ENCODE measurements at places on chromosomes 1 and 21.

DNA sequence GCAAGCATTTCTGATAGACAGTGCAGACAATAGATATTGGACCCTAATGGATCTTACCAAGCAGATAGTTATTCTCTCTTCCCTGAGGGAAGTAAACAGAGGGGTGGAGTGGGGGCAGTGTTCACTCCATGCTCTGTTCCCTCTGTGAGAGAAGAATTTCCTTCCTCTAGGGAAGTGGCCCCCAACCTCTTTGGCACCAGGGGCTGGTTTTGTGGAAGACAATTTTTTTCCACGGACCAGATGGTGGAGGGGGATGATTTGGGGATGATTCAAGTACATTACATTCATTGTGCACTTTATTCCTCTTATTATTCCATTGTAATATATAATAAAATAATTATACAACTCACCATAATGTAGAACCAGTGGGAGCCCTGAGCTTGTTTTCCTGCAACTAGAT lies 459.9 kb downstream of the ADGRL2 start:
- no peak for DNase-seq

- DNase-seq, result peak; percentile 99
Observed at GRCh38 chr1:201702936-201703335, 126.0 kb upstream of the IPO9 start.

DNA sequence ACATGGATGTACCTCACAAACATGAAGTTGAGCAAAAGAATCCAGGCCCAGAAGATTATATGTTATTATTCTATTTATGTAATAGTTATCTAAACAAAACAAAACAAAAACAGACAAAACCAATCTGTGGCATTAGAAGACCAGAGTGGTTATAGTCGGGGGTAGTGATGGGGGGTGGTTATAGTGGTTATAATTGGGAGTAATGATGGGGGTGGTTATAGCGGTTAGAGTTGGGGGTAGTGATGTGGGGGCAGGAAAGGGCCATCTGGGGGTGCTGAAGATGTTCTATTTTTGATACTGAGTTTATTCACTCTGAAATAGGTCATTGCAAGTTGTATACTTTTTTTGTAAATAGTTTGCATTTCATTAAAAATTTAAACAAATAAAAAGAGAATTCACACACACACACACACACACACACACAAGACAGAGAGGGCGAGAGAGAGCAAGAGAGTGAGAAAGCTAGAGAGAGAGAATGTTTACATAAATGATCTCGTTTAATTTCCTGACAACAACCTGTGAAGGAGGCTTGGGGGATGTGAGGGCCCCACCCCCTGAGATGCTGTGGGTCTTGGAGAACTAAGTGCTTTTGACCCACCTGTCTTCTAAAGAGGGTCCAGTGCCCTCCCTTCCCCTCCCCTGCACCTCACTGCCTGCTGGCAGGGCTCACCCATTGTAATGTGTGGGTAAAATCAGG lies 37.4 kb downstream of the RHOU start:
- no peak for DNase-seq

DNA sequence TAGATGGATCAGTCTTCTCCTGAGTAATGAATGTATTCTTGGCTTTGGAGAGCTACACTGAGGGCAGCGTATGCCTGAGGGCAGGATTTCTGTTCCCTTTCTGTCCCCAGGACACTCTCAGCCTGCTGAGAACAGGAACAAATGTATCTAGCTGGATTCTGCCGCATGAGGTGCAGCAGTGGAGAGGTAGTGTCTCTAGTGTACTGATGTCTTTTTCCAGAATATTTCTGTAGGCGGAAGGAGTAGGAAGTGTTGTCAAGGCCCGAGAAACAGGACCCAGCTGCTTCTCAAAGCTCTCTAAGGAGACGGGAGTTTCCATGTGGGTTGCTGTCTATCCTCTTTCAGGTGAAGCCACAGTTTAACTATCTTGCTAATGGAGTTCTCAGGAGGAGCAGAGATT lies 65.5 kb downstream of the MT1HL1 start:
- no peak for DNase-seq

GRCh38 chr1:44000122-44000665 lies 8.8 kb downstream of the CCDC24 start:
- no peak for DNase-seq

DNA sequence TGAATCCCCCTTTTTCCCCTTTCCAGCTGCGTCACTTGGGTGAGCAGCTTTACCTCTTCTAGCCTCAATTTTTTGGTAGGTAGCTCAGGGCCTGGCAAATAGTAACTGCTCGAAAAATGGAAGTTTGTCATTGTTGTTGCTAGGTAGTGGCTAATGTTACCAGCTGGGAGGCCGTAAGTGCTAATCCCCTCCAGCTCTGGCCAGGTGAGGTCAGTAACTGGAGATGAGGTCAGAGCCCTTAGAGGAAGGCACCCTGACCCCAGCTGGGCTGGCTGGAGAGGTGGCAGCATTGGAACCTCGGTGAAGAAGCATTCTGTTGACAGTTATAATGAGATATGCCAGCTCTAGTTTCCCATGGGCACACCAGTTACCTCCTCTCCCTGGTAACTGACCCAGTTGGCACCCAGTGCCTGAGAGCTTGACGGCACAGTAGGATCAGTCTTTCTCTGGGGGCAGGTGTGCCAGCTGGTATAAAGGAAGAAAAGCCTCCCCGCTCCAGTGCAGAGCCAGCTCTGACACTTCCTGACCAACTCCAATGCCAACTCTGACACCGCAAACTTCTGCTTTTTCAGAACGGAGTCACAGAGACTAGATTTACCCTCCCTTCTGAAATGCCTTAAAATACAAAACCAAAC lies 35.0 kb upstream of the SLC2A1 start:
- DNase-seq, result no peak

- DNase-seq, result no peak
Observed at GRCh38 chr21:17548262-17548661, 35.4 kb downstream of the CXADR start.

GRCh38 chr1:215844266-215844665 lies 277.2 kb downstream of the KCTD3 start:
- no peak for DNase-seq

GRCh38 chr1:172875892-172876291 lies 174.8 kb downstream of the TNFSF18 start:
- DNase-seq, result no peak

DNA sequence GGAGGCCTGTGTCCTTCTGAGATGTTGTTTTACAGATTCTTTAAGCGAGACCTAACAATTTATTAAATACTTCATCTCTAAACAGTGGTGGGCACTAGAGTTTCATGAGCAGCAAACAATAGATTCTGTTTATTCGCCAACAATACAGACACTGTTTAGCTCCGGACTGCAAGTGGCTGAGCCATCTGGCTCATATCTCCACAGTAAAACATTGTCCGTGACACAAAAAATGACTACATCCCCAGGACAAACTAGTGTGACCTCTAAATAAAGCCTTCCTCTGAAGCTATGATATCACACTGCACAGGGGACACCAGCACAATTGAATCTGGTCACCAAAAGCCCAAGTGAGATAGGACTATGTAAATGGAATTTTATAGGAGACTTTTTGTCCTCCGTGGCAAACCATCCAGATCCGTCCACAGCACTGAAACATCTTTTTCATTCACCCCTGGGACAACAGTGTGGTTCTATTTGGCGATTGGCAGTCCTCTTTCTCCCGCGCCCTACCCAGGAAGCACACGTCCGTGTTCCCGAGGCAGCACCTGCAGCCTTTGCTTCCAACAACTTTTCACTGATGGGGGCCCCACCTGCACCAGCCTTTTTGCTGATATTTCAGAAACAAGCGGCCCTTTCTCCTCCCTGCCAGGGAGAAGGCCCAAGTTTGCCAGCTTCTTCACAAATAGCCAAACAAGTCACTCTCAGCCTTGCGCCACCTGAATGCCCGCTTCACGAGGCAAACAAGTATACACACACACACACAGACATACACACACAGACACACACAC lies 47.4 kb downstream of the OLIG1 start:
- DNase-seq, result no peak

DNA sequence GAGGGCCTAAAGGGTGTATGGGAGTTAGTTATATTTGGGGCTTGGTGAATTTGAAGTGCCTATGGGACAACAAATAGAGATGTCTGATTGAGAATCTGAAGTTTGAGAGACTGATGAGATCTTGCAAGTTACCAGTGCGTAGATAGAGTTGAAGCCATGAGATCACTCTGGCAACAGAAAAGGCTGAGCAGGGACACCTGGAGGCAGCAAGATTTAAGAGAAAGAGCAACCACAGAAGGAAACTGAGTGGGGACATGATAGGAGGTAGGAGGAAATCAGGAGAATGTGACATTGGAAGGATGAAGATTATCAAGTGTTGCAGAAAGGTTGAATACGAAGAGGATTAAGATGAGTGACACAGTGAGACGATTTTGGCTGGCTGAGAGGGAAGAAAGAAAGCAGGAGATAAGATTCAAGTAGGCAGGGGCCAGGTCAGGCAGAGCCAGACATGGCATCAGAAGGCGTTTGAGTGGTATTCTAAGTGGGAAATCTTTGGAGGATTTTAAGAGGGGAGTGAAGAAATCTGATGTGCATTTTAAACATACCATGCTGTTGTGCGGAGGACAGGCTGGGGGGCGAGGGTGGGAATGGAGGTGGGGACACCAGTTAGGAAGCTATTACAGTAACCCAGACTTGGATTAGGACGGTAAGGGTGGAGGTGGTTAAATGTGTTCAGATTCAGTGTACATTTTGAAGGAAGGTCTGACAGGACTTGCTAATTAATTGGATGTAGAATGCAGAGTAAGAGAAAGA lies 3.0 kb upstream of the MPL start:
- no peak for DNase-seq

DNA sequence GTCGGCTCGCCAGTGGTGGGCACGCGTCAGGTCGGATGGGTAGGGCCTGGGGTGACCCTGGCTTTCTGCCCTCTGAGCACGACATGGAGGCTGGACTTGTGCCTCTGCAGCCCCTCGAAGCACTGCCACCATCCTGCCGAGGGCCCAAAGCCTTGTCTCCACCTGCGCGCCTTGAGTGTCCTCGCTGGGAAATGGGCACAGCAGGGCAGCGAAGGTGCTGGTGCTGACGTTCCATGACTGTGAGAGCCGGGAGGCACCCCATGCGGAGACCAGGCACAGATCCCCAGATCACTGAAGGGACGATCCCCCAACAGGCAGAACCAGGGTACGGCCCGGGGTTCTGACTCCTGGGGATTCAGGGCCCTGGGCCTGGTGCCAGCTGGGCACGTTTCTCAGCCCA lies 60.3 kb downstream of the SIK1 start:
- DNase-seq, result no peak

GRCh38 chr1:207497941-207498340 lies 2.0 kb downstream of the CR1 start:
- no peak for DNase-seq

- no peak for DNase-seq
Observed at GRCh38 chr1:110449661-110450651, 993 bp upstream of the PROK1 start.

DNA sequence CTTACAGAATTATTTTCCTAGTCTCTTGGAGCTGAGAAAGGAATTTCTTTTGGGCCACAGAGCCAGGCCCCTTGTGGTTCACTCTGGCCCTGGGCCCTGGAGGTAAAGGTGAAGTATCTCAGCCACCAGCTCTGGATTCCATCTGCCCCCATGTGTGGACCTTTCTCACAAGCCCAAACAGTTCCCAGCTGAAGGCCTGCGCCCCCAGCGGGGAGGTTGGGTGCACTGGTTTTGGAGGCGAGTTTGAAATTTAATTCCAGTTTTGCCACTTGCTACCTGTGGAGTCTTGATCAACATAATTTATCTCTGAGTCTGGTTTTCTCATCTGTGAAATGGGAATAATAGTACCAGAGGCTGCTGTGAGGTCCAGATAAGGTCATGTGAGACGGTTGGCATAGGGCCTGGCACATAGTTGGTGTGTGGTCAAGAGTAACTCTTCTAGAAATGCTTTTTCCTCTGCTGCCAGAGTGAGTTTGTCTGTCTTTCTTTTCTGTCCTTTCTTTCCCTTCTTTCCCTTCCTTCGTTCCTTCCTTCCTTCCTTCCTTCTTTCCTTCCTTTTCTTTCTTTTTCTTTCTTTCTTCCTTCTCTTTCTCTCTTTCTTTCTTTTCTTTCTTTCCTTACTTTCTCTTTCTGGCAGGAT lies 6.1 kb downstream of the AGTRAP start:
- no peak for DNase-seq

DNA sequence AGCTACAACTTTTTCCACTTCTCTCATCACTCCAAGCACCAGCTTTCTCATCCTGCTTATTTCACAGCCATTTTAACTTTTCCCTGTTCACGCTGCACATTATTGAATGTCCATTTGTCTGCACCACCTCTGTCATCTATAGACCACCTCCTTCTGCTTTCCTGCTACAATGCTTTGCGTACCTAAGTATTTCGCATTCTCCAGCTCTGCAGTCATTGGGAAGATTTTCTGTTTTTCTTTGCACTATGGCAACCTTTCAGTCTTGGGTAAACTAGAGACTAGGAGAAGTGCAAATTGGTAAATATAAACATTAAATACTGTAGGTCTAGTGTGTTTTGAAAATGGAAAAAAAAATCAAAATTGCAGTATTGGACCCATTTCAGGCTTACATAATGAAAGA lies 835 bp downstream of the CCDC30 start:
- no peak for DNase-seq

DNA sequence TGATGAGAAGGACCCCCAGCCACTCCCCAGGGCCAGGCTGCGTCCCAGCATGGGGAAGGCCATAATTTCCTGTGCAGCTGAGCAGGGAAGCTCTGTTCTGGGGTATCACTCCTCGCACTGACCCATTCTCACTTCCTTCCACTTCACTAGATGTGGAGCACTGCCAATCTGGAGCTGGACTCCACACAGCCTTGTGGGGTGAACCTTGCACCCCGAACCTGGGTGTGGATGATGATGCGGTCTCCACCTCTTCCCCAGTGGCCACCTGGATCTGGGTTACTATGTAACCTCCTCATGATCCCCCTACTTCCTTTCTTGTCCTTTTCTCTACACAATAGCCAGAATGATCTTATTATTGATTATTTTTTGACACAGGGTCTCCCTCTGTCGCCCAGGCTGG lies 36.7 kb downstream of the CTNNBIP1 start:
- DNase-seq, result no peak

DNA sequence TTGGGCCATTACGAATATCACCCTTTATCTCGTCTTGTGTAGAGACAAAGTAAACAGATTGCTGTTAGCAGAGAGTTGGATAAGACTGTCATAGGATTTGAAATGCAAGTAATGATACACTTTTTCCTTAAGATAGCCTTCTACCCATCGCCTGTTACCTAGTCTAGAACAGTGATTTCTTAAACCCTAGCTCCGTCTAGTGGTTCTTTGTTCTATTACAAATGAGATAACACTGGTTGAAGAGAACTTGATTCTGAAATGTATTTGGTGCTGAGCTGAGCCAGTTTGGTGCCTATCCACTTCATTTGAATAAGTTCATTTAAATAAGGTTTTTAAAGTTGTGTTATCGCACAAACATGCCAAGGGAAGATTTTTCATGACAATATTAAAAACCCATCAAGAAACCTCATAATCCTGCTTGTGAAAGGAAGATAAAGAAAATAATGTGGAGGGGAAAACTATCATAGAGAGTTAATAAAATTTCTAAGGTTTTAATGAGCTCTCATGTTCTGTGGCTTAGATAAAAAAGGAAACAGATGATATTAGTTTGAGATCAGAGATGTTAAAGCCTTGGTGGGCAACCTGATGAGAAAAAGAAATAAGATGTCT lies 1.5 kb upstream of the KCNH1 start:
- DNase-seq, result peak; percentile 66

GRCh38 chr1:207999274-207999915 lies 88.5 kb upstream of the CD34 start:
- no peak for DNase-seq

- no peak for DNase-seq
Observed at GRCh38 chr21:14538483-14538882, 7.6 kb downstream of the SAMSN1 start.
